ENCODE measurements at places on chromosomes 1 and 21.

DNA sequence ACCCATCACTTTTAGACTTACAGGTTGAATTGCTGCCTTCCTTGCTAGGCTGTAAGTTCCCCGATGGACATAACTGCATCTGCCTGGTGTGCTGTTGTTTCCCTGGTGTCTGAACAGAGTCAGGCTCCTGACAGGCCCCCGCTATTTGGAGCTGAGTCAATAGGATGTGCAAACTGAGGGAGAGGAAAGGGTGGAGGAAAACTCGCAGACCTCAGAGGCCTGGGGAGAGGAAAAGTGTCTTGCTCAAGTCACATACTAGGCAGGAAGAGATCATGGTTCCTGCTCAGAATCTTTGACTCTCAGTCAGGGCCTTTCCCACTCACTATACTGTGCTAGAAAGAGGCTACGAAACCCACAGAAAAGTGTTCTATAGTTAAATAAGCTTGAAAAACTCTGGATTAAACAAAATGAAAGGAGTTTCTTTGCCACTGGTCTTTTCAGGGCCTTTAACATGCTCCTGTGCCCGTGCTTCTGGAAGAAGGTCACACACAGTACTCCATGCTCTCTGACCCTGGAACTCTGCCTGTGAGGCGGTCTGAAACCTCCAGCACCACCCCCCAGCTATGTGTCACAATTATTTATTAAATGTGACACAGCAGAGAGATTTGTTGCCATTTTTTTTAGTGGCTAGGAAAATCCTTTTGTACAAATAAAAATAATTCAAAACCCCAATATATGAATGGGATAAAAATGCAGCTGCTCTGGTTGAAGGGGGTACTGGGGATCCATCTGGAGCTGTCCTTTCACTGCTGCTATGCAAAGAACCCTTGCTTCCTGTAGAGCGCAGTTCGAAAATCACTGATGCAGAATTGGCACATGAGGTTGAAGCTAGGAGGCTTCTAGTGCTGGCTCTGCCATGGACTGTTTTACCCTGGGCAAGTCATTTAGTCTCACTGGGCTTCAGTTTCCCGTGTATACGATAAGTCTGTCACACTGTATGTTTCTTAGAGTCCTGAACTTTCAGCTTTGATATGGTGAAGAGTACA, 20.1 kb upstream of the CDCP2 start:
- DNase-seq: no peak

GRCh38 chr1:7334475-7335035, 436.5 kb upstream of the VAMP3 start:
- DNase-seq: no peak

DNA sequence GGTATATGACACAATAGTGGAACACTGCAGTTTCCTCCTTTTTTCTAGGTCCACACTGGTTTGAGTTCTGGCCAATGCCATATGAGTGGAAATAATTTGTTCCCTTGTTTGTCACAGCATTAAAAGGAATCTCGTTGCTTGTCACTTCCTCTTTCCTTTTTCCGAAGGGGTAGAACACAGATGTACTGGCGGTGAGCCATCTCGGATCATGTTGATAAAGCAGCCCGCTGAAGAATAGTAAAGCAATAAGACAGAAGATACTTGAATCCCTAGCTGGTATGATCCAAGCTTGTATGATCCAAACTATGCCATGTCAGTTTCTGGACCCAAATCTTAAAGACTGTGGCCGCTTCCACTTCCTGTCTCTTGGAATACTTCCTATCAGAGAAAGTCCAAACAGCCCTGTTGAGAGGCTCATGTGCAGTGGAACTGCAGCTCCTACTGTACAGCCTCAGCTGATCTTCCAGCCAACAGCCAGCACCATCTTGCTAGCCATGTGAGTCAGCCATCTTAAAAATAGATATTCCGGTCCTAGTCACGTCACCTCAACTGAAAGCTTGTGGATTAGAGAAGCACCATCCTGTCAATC, 40.3 kb downstream of the CFHR5 start:
- DNase-seq: no peak

DNA sequence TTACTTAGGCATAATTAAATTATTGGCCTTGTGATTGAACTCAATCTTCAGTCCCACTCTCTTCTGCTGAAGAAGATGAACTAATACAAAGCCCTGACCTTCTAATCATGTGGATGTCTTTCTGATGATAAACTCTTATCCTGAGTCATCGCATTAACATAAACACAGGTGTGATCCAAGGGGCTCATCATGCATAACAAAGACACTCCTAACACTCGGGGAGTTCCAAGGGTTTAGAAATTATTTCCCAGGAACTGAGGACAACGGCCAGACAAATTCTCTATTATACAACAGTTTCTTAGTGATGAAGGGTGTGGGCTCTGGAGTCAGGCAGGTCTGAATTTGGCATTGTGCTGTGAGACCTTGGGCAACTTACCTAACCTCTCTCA, 18.0 kb downstream of the DUSP10 start:
- no peak for DNase-seq

DNA sequence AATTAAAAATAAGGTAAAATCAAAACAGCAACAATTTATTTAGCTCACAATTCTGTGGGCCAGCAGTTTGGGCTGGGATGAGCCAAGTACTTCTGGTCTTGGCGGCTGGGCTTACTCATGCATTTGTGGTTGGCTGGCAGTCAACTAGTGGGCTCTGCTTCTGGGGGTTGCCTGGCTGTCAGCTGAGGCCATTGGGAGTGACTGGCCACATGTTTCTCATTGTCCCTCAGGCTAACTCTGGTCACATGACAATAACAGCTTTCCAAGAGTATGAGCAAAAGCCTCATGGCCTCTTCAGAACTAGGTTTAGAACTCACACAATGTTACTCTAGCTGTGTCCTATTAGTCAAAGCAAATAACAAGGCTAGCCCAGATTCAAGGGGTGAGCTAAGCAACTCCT, 15.6 kb upstream of the CHIA start:
- no peak for DNase-seq

- DNase-seq: no peak
These were observed 289.6 kb downstream of the RPS6KC1 start for GRCh38 chr1:213340593-213340992.

- no peak for DNase-seq
These were observed 752 bp downstream of the RGS18 start for GRCh38 chr1:192159014-192159413.

DNA sequence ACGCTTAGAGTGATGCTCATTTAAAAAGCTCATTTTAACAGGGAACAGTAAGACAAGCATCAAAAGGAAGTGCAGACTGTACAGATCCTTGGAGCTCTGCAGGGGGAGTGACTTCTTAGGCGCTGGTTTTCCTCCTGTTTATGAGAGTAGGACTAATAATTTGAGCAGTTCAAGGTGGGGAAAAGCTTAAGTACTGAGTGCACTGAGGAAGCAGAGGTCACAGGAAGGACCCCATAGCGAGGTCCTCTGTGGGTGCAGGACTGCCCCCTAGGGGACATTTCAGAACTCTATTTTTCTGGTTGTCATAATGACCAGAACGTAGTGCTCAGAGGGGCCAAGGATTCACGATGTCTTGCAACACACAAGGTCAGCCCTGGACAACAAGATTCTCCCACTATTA, 112.1 kb downstream of the HLCS start:
- DNase-seq: no peak

DNA sequence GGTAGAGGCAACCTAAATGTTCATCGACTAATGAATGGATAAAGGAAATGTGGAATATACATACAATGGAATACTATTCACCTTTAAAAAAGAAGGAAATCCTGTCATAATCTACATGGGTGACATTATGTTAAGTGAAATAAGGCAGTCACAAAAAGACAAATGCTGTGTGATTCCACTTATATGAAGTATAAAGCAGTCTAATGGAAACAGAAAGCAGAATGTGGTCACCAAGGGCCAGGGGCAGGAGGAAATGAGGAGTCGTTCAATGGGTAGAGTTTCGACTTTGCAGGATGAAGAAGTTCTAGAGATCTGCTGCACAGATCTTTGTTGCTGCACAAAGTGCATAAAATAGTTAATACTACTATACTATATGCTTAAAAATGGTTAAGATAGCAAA, 7.8 kb downstream of the DIPK1A start:
- no peak for DNase-seq

DNA sequence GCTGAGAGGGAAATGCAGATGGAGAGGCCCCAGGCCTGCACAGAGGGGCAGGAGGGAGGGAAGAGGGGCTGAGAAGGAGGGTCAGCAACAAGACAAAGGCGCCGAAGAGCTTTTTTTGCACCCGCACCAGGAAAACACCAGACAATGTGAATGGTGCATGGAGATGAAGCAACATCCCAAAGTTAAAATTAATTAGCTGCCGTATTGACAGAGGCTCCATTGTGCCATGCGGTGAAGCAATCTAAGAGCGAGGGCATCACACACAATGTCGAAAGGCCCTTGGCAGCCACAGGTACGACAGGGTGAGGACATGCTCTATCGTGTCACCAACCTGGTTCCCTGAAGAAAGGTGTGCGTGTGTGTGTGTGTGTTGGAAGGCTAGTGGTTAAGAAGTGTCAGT, 41.2 kb downstream of the SSBP3 start:
- no peak for DNase-seq

GRCh38 chr1:25216123-25216522, 16.2 kb downstream of the SYF2 start:
- no peak for DNase-seq

DNA sequence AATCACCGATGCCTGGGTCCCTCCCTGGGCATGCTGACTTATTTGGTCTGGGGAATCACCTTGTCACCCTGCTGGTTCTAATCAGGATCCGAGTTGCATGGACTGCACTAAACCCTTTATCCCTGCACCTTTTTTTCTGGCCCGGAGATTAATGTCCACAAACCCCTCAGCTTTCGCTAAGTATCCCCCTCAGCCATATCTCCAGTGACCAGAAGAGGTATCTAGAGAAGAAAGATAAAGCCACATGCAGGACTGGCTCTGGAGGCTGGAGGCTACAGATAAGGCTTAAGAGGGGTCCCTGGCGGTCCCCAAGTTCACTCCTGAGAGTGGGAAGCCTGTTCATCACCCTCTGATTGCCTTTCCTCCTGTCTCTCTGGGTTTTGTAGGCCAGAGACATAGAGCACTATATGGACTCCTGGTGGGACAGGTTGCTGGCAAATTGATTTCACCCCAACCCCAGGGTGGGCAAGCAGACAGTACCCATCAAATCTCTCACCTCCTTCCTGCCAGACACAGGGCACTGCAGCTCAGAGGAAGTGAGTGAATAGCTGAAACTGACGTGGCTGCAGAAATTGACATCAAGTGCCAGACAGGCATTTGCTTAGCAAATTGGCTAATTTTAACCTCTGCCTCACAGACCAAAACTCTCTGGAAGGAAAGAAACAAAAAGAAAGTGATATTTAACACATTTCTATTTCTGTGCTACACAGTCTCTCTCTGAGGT, 38.8 kb downstream of the HMGB4 start:
- DNase-seq: no peak

GRCh38 chr1:18047122-18047521, 60.5 kb upstream of the IGSF21 start:
- DNase-seq: no peak

GRCh38 chr1:54736685-54737084, 21.0 kb downstream of the TTC4 start:
- no peak for DNase-seq

- no peak for DNase-seq
These were observed 8.0 kb downstream of the RGL1 start for GRCh38 chr1:183812686-183813569.
